ENCODE measurements at places on chromosomes 5 and 9.

- no peak for DNase-seq
These were observed 276.0 kb downstream of the ENC1 start for GRCh38 chr5:74364507-74364906.

DNA sequence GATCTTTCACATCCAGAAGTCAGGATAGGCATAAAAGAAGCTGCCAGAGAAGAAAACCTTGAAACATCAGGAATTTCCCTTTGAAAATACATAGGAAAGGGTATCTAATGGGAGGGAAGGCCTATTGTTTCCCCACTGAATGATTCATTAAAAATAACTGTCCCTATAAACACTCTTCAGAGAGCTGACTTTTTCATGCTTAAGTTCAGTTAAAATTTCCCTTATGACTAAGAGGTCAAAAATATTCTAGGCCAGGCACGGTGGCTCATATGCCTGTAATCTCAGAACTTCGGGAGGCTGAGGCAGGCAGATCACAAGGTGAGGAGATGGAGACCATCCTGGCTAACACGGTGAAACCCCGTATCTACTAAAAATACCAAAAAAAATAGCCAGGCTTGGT lies 499.5 kb downstream of the ENC1 start:
- DNase-seq: no peak

DNA sequence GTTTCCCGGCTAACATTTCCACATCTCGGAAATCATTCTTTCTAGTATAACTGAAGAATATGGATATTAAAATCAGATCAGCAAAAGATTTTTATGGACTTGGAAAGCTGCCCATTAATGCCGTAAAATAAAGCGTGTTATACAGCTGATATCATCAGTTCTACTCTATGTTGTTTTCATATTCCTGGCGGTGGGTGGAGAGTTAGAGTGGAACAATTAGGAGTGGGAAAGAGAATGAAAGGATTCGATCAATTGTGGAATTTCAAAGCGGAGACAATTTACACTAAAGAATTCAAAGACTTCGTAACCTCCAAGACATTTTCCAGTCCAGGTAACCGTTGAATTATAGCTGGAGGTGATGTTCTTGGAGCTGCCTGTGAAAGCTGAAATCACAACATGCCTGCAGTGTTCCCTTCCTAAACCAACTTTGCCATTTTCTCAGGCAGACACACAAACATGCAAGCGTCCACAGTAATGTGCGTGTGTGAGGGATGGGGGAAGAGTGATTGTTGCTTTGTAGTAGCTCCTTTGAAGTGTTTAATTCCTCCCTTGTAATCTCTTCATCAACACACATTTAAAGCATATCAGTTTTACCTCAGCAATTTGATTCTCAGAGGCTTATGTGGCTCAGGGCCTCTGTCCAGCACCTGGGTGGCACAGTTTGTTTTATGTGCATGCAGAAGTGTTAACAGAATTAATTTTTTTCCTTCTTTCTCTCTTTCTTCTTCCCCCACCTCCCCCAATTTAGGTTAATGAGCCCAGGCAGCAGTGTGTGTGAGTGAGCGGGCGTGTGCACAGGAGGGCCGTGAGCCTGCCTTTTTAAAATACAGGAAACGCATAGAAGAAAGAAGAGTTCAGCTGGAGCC lies 544.1 kb downstream of the RAB3C start:
- DNase-seq: no peak

GRCh38 chr5:113804943-113805342 lies 291.4 kb downstream of the YTHDC2 start:
- no peak for DNase-seq

DNA sequence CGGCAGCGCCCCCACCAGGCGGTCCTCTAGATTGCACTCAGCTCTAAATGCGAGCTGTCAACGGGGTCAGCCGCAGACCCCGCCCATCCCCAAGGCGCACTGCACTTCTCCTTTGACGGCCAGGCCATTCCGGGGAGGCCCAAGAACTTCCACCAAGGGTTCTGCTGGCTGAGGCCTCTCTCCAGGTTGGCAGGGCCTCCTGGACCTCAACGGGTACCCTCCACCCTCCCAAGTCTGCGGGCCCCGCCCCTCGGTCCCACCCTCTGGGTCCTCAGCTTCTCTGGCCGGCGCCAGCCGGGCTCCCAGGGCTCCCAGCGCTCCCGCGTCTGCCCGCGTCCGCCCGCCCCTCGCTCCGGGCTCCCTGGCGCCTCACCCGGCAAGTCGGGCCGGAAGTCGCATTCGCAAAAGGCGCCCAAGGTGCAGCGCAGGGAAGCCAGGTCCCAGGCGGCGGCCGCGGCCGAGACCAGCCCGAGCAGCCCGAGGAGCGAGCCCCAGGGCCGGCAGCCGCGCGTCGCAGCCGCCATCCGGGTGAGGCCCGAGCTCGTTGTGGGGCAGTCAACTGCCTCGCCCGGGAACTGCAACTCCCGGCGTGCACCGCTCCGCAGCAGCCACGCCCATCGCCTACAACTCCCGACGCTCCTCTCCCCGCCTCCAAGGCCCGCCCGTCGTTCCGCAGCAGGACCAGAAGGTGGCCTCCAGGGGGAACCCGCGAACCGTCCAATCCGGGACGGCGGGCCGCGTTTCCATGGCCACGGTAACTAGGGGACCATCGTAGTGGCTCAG lies at the start of gene TOR2A:
Gene TOR2A (minus strand): TSS at position 548 of the 783 bp plus-strand sequence. CDS start 24 bp downstream, at position 524.
- DNase-seq: peak; percentile 94

DNA sequence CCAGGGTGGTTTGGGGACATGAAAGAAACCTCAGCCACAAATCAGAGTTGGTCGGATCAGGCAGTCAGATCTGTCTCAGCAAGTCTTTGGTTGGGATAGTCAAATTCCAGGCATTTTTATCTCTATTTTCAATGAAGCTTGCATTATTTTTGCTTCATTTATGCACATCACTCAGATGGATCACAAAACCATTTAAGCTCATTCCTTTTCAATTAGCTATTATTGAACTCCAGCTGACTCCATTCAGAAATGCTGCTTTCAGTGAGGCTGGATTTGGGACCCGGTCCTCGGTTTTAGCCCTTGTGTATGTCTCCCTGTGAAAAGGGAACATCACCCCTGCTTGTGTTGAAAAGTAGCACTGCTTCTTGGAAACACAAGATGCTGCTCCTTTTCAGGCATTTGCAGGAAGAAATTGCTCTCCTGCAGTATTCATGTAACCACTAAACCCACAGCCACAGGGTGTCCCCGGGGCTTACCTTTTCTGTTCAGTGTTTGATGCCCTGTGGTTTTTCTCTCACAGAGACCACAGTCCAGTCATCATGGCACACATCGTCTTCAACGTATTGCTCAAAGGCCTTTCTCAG lies 232.9 kb downstream of the NFIB start:
- DNase-seq: no peak

DNA sequence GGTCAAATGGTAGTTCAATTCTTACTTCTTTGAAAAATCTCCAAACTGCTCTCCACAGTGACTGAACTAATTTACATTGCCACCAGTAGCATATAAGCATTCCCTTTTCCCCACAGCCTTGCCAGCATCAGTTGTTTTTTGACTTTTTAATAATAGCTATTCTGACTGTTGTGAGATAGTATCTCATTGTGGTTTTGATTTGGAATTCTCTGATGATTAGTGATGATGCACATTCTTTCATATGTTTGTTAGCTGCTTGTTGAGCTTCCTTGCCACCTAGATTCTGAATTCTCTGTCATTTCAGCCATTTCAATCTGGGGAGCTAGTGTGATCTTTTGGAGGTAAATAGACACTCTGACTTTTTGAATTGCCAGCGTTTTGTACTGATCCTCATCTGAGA lies 24.0 kb downstream of the CDK20 start:
- DNase-seq: no peak

DNA sequence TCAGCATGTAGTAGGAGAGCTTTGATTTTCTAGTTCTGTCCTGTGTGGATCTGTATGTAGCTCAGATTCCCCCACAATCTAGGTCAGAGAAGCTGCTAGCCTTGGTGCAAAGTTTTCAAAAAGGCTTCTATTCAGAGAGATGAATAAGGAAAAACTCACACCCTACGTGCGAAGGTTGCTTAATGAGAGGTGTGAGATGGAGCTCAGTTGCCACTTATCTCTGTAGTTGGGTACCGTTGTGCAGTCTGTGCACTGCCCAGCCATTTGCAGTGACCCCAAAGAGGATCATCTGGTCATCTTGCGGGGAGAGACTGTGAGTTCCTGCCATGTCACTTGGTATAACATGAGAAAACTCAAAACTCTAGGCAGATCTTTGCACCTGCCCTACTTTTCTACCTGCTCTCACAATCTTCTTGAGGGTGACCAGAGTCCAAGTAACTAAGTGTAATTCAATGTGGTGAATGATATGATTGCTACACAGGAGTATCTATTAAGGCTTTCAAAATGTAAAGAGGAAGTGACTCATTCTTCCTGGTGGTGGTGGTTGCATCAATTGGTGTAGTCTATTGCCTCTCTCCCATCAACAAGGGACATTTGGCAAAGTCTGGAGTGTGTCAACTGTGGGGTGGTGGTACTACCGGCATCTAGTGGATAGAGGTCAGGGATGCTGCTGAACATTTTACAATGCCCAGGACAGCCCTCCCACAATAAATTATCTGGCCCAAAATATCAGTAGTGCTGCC lies 65.2 kb downstream of the TMC1 start:
- no peak for DNase-seq

GRCh38 chr9:126862104-126862761 lies 1.8 kb downstream of the ZBTB34 start:
- no peak for DNase-seq

- no peak for DNase-seq
These were observed 37.0 kb upstream of the BASP1 start for GRCh38 chr5:17180330-17180843.

DNA sequence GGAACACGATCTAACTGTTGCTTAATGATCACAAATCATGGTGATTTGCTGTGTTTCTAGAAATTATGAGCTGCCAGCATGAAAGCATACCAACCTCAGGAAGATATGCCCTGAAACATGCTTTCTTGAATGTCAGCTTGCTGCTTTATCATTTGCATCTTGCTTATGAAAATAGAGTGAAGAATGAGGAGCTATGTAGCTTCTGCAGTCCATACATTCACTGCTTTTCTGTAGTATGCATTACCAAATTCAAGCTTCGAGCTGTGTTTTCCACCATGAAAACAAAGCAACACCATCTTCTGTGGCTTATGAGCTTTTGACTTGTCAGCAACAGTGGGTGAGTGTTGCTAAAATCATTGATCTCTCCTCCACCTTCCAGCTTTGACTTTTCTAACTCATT lies 16.5 kb downstream of the F2RL2 start:
- no peak for DNase-seq

DNA sequence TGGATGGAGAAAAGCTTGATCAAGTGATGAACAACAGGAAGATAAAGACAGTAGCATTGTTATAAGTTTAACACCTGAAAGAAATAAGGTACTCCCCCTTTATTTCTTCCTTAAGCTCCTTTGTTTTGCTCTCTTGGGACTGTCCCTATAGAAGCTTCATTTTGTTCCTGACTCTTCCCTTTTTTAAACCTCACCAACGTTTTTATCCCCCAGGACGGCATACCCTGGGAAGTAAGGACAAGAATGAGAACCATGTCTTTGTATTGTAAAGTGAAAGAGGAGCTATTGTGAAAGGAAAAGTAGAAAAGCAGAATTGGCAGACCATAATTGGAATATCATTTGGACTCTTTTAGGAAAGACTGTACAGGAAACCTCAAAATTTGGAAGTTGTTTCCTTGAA lies 1368.6 kb upstream of the C9orf72 start:
- no peak for DNase-seq

DNA sequence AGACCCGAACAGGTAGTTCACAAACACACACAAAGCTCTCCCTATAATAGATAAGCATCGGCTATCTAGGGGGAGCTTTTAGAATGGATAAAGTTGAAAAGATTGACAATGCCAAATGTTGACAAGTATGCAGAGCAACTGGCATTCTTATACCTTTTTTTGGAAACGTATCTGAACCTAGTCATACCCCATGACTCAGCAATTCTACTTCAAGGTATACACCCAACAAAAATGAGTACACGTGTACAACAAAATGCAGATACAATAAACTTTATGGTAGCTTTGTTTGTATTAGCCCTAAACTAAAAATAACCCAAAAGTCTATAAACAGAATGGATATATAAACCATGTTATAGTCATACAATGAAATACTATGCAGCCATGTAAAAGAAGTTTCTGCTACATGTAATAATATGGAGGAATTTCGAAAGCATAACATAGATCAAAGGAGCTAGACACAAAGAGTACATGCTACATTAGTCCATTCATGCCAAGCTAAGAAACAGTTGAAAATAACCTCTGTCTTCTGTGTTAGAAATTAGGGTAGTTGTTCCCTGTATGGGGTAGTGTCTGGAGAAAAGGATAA lies 718.5 kb upstream of the ZNF608 start:
- DNase-seq: no peak
